ENCODE measurements at places on chromosomes 4 and X. TPM values are rescaled to one million over a fixed set of nuclear protein-coding genes. Genes with fewer than 3 reads are reported as not detected.

The TLR6 gene
- total RNA-seq = 1.9 TPM

The MAGEA2B gene
- not detected for total RNA-seq

The SMIM31 gene
- not detected for total RNA-seq

The GUCY1A1 gene
- total RNA-seq = 47.1 TPM

The NAP1L3 gene
- 9.1 TPM for total RNA-seq

The IL3RA gene
- total RNA-seq = 10.7 TPM

The HERC6 gene
- total RNA-seq = 18.1 TPM

The ERVMER34-1 gene
- total RNA-seq = 0.41 TPM

The TMEM131L gene
- 71.5 TPM for total RNA-seq

The FAM149A gene
- total RNA-seq = 8.7 TPM

The RIBC1 gene
- total RNA-seq = not detected

The DCLK2 gene
- total RNA-seq = 17.7 TPM

The PSAPL1 gene
- 0.51 TPM for total RNA-seq

The NCAPG gene
- total RNA-seq = 15.6 TPM

The SMPX gene
- 325 TPM for total RNA-seq

The PPBP gene
- total RNA-seq = 2.9 TPM

Measured in tongue (tissue), 3 donors.